ENCODE measurements at places on chromosomes 5 and 9. TPM values are rescaled to one million over a fixed set of nuclear protein-coding genes. Genes with fewer than 3 reads are reported as not detected.

TMC1 gene
- 0.59 TPM for polyA plus RNA-seq

IFNA17 gene
- polyA plus RNA-seq = not detected

RETREG1 gene
- polyA plus RNA-seq = 69.5 TPM

NRARP gene
- polyA plus RNA-seq = 3.8 TPM

SLC45A2 gene
- 0.33 TPM for polyA plus RNA-seq

DIRAS2 gene
- polyA plus RNA-seq = 0.61 TPM

C9orf153 gene
- polyA plus RNA-seq = 0.22 TPM

PCDHGA3 gene
- 1.1 TPM for polyA plus RNA-seq

CARD9 gene
- 0.82 TPM for polyA plus RNA-seq

GDF9 gene
- polyA plus RNA-seq = 0.95 TPM

MAML1 gene
- 24.8 TPM for polyA plus RNA-seq

FAM200C gene
- 10.9 TPM for polyA plus RNA-seq

MOB3B gene
- 2.0 TPM for polyA plus RNA-seq

ACOT12 gene
- polyA plus RNA-seq = 0.22 TPM

PRUNE2 gene
- polyA plus RNA-seq = 10.8 TPM

GABRA6 gene
- polyA plus RNA-seq = not detected

IFNA8 gene
- polyA plus RNA-seq = not detected

KIF12 gene
- polyA plus RNA-seq = 0.13 TPM

TMEM232 gene
- polyA plus RNA-seq = 1.00 TPM

SPATA31A3 gene
- not detected for polyA plus RNA-seq

OR1J1 gene
- polyA plus RNA-seq = not detected

OR1J2 gene
- polyA plus RNA-seq = not detected

ROPN1L gene
- not detected for polyA plus RNA-seq

FUT7 gene
- polyA plus RNA-seq = 0.08 TPM

C5 gene
- 6.8 TPM for polyA plus RNA-seq
